NK-92 treated with Interleukin-12 subunit alpha and Interleukin-12 subunit beta, amount 100 ng/mL, for 24 hours (cell line): ENCODE measurements at places on chromosomes 6 and 20.

DNA sequence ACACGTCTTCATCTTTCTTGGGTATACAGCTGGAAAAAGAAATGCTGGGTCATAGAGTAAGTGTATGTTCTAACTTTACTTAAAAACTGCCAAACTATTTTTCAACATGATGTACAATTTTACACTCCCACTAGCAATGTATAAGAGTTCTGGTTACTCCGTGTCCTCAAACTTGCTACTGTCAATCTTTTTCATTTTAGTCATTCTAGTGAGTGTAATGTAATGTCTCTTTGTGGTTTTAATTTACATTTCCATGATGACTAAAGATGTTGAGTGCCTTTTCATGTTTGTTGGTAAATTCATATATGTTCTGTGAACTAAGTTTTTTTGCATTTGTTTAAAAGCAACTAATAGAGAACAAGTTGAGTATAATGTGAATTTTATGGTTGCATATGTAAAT, 43.9 kb downstream of the ATG5 start:
- DNase-seq = no peak

- DNase-seq = no peak
These were observed 3.0 kb downstream of the BPIFB1 start for GRCh38 chr20:33285861-33286495.

DNA sequence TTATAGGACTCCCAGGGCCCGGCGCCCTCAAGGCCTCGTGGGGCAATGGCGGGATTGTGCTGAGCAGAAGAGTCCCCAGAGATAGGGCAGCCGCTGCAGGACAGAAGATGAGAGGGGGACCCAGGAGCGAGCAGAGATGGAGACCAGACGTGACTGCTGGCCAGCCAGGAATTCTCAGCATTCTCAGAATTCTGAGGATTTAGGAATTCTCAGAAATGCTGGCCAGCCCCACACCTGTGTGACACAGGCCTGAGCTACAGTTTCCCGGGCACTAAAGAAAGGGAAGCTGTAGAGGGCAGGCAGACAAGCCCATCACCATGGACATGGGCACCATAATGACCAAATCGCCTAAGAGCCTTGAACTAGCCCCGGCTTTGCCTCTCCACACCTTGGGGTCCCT, 186.2 kb upstream of the CDH4 start:
- no peak for DNase-seq

- no peak for DNase-seq
These were observed 743 bp downstream of the CMTR1 start for GRCh38 chr6:37433657-37434271.

GRCh38 chr6:11050731-11051130, 6.6 kb upstream of the ELOVL2 start:
- DNase-seq = no peak

- no peak for DNase-seq
These were observed 2.8 kb downstream of the VARS1 start for GRCh38 chr6:31792761-31793171.

GRCh38 chr6:12748815-12749521, 32.4 kb downstream of the PHACTR1 start:
- DNase-seq = no peak

DNA sequence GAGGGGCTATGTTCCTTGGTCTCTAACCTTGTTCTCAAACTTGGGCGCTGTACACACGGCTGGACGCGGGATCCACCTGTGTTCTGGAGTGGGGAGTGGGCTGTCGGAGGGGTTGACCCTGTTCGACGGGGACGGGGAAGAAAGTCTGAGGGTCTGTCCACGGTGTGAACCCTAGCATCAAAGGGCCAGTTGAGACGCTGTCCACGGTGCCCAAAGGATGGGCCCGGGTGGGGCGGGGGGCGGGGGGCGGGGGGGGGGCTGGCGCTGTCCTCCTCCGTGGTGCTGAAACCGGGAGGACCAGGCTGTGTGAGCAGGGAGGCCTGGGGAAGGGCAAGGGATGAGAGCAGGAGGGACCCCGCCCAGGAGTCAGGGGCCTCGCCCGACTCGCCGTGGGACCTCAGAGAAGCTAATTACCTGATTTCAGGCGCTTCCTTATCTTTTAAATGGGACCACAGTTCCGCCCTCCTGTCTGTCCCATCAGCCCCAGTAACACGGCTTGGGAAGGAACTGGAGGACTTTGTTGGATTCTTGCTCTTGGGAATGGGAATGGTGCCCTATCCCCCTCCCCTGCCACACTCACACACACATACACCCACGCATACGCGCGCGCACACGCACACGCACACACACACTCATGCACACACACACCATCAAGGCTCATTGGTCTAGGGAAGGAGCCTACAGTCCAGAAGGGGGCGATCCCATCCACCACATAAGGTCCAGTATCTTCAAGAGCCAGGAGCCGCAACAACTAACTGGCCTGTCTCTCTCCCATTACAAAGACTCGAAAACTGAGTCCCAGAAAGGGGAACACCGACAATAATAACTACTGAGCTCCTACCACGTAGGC, 1.0 kb upstream of the VSTM2L start:
- DNase-seq = no peak

GRCh38 chr20:1945660-1946059, 48.2 kb downstream of the PDYN start:
- DNase-seq = no peak

DNA sequence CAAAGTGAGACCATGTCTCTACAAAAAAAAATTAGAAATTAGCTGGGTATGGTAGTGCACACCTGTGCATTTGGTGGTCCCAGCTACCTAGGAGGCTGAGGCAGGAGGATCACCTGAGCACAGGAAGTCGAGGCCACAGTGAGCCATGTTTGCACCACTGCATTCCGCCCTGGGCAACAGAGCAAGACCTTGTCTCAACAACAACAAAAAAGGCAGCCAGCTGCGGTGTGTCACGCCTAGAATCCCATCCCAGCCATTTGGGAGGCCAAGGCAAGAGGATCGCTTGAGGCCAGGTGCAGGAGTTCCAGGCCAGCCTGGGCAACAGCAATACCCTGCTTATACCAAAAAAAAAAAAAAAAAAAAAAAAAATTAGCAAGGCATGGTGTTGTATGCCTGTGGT, 1.1 kb upstream of the BAK1 start:
- DNase-seq = no peak

- DNase-seq = no peak
These were observed 77.8 kb upstream of the TGM3 start for GRCh38 chr20:2217857-2218539.

- no peak for DNase-seq
These were observed 34.7 kb downstream of the GHRH start for GRCh38 chr20:37226889-37227288.

DNA sequence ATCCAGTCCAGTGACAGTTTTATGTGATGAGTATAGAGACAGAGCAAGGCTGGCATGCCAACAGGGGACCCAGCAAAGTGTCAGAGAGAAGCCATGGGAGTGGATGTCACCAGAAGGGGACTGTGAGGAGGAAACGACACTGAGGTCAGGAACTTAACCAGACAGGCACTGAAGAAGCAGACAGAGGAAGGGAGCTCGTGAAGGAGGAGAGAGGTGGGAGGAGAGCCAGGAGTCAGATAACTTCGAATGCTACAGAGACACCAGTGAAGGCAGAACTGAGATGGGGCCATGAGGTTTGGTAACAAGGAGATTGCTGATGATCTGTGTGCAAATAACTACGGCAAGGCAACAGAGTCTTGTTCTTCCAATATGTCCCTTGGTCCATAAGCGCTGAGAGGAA, 211.1 kb upstream of the FOXA2 start:
- no peak for DNase-seq

DNA sequence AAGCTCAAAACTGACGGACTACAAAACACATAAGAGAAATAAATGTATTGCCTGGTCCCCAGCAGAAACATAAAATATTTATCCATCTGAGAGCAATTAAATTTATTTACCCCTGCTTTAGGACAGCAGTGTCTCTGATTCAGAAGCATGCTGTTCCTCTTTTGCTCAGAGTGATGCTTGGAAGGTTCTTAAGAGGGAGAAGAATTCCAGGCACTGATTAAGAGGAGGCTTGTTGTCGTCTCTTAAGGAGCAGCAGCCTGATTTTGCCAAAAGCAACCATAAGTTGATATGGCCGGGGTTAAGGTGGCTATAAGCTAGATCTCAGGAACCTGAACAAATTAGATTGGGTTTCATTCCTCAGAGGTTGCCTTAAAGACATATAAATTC, 25.8 kb downstream of the CAP2 start:
- DNase-seq = no peak

DNA sequence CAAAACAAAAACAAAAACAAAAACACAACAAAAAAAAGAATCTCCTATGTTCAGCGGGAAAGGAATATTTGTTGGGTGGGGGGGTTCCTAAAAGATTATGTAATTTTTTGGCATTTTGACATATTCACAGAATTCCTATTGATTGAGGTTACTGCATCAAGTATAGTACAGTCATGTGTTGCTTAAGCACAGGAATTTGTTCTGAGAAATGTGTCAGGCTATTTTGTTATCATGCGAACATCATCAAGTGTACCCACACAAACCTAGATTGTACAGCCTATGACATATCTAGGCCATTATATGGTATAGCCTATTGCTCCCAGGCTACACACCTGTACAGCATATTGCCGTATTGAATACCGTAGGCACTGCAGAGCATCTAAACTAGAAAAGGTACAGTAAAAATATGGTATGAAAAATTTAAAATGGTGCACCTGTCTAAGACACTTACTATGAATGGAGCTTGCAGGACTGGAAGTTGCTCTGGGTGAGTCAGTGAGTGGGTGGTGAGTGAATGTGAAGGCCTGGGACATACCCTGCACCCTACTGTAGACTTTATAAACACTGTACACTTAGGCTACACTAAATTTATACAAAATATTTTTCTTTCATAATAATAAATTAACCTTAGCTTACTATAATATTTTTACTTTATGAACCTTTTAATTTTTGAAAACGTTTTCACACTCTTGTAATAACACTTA, 110.6 kb downstream of the CDKAL1 start:
- DNase-seq = no peak

DNA sequence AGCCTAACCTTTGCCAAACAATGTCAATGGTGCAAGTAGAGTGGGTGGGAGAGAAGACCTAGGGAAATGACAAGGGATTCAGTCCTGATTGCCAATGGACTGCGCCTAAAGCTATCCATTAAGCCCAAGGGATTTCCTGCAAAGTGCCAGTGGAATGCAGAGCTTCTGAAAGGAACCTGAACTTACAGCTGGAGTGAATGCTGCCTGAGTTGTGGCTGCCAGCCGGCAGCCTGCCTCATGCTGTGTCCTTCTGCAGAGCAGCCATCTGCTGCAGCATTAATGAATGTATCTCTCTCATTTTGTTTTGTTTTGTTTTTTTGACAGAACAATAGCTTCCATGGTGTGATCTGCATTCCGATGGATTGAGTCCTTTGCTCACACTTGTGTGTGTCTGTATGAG, 44.7 kb downstream of the SLC35F1 start:
- DNase-seq = no peak

- no peak for DNase-seq
These were observed 90.0 kb upstream of the MC3R start for GRCh38 chr20:56158489-56158888.

DNA sequence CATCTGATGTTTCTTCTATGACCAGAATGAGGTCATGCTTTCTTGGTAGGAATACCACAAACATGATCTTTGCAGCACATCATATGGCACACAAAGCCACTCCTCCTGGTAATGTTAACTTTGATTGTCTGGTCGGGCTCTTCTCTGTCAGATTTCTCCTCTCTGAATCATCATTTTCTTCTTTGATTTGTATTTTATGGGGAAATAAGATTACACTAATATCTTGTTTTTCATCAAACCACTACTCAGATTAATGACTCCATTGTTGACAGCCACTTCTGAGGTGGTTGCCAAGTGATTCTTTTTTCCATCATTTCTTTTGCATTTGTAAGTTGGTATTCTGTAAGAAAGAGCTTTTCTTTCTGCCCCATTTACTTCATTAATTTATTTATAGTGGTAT, 29.5 kb downstream of the TRMT11 start:
- no peak for DNase-seq

DNA sequence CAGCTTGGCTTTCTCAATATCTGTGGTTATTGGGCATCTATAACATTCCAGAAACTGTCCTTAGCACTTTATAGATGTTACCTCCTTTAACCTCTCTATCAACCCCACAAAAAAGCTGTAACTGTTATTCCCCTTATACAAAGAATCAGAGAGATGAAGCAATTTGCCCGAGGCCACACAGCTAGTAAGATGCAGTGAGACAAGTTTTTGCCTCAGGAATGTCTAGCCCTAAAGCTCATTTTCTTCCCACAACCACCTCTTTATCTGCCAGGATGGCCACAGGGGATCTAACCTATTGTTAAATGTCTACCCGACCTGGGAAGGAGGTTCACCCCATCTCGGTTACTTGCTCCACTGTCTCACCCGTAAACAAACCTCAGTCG, 31.9 kb upstream of the TCP11 start:
- no peak for DNase-seq

DNA sequence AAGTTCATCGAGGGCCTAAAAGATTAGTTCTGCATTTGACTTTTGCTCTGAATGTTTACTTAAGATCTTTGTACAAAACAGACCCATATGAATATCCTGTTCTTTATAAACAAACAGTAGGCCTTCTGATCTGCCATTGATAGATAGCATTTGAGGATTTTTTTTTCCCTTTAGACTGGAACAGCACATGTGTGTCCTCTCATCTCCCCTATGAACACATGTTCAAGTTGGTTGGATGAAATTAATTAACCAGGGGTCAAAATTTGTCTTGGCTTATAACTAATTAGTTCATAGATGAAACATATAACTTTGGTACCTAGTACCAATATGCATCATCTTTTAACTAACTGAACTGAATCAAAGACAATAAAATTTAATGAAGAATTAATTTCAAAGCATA, 81.3 kb downstream of the AK9 start:
- no peak for DNase-seq

- no peak for DNase-seq
These were observed 226.8 kb downstream of the UST start for GRCh38 chr6:148973538-148974208.

DNA sequence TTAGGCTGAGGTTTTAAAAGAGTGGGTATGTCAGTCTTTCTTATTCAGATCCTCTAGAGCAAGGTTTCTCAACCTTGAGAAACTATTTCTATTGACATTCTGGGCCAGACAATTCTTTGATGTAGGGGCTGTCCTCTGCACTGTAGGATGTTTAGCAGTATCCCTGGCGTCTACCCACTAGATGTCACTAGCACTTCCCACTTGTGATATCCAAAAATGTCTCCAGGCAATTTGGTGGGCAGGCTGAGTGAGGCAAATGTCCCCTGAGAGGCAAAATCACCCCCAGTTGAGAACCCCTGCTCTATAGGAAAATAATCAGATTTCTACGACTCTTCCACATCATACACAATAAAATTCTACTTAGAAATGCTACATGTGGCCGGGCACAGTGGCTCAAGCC, 7.7 kb upstream of the ZKSCAN8 start:
- no peak for DNase-seq

DNA sequence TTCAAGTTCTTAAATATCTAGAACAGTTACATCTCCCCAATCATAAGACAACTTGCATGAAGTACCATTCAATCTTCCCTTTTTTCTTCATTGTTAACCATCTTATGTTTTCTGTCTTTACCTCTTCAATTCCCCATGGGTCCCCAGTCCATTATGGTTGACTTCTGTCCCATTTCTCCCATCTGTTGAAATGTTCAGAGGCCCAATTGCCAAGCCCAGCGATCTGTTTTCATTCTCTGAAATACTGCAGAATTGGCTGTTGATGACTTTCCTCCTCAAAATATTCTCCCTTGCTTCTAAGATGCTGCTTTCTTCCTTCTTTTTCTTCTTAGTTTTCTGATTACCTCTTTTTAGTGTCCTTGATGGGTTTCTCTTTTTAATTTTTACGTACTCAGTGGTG, 26.0 kb downstream of the DSTN start:
- DNase-seq = no peak

- DNase-seq = no peak
These were observed 138.6 kb downstream of the CEBPB start for GRCh38 chr20:50328996-50329898.

- no peak for DNase-seq
These were observed 158.7 kb downstream of the SYNE1 start for GRCh38 chr6:152478377-152479010.
